Naive thymus-derived CD8-positive, alpha-beta T cell (primary cell): ENCODE measurements at places on chromosomes 6 and 20. TPM values are rescaled to one million over a fixed set of nuclear protein-coding genes. Genes with fewer than 3 reads are reported as not detected.

The SALL4 gene
- total RNA-seq = not detected

DNA sequence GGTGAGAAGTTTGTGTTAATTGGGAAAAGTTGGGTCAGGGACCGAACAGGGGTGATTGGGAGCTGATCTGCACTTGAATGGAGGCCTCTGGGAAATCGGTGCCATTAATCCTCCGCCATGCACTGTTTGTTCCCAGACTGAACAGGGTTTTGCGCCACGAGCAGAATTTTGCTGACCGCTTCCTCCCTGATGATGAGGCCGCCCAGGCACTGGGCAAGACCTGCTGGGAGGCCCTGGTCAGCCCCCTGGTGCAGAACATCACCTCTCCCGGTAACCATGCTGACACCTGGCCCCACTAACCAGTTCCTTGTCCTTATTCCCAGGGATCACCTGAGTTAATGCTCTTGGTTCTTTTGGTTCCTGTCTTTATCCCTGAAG lies 21.7 kb downstream of the CUL9 start:
- DNase-seq = no peak
- H3K36me3 ChIP-seq = peaks cover 14% of the 10 kb centered on the region
- H3K27ac ChIP-seq = no peak overlapping the region
- no peaks in the 10 kb centered on the region for H3K4me1 ChIP-seq

GRCh38 chr20:757506-757905 lies 10.8 kb downstream of the SLC52A3 start:
- H3K27ac ChIP-seq = no peak overlapping the region
- peaks cover 33% of the 10 kb centered on the region for H3K4me1 ChIP-seq
- H3K4me3 ChIP-seq = peak overlapping the region; percentile 71
- no peak for DNase-seq

The PARD6B gene
- 9.4 TPM for total RNA-seq

DNA sequence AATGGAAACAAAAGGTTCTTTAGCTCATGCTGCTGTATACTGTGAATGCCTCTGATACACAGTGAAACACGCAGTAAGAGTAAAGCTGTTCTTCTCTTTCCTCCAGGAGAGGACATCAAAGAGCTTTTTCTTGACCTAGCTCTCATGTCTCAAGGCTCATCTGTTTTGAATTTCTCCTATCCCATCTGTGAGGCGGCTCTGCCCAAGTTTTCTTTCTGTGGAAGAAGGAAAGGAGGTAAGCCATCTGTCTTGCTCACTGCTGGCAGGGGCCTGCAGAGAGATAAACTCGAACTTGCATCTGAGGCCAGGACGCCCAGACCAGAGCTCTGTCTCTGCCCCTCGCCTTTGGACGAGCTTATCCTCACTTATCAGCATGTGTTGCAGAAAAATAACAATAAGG lies 37.7 kb downstream of the LY86 start:
- no peak overlapping the region for H3K27ac ChIP-seq
- H3K4me3 ChIP-seq = no peak overlapping the region
- no peak for DNase-seq
- no peaks in the 10 kb centered on the region for H3K36me3 ChIP-seq
- peaks cover 5% of the 10 kb centered on the region for H3K4me1 ChIP-seq

DNA sequence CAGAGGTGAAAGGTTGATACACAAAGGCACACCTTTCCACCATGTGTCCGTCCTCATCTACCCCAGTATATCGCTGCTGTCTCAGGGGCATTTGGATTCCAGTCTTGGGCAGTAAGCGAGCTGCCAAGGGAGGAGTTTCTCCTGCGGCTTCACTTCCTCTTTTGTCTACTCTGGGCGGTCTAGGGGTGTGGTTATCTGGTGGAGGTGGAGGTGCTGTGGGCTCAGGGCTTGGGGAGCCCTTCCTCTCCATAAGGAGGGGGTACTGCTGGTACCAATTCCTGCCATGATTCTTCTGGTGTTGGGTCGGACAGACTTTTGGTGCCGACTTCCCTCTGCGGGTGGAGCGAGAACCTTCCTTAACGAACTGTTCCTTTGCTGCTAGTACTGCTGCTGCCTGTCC lies 31.9 kb upstream of the FABP7 start:
- H3K4me3 ChIP-seq = no peak overlapping the region
- no peaks in the 10 kb centered on the region for H3K27me3 ChIP-seq
- H3K36me3 ChIP-seq = no peaks in the 10 kb centered on the region
- DNase-seq = no peak
- H3K27ac ChIP-seq = peak overlapping the region; percentile 10

GRCh38 chr6:21679761-21680265 lies 86.3 kb downstream of the SOX4 start:
- no peak overlapping the region for H3K27ac ChIP-seq
- H3K36me3 ChIP-seq = no peaks in the 10 kb centered on the region
- H3K27me3 ChIP-seq = no peaks in the 10 kb centered on the region
- H3K4me3 ChIP-seq = no peak overlapping the region
- DNase-seq = no peak

GRCh38 chr6:166935353-166935752 lies 21.0 kb downstream of the RNASET2 start:
- H3K36me3 ChIP-seq = peaks cover 19% of the 10 kb centered on the region
- peaks cover 21% of the 10 kb centered on the region for H3K4me1 ChIP-seq
- no peak overlapping the region for H3K4me3 ChIP-seq

DNA sequence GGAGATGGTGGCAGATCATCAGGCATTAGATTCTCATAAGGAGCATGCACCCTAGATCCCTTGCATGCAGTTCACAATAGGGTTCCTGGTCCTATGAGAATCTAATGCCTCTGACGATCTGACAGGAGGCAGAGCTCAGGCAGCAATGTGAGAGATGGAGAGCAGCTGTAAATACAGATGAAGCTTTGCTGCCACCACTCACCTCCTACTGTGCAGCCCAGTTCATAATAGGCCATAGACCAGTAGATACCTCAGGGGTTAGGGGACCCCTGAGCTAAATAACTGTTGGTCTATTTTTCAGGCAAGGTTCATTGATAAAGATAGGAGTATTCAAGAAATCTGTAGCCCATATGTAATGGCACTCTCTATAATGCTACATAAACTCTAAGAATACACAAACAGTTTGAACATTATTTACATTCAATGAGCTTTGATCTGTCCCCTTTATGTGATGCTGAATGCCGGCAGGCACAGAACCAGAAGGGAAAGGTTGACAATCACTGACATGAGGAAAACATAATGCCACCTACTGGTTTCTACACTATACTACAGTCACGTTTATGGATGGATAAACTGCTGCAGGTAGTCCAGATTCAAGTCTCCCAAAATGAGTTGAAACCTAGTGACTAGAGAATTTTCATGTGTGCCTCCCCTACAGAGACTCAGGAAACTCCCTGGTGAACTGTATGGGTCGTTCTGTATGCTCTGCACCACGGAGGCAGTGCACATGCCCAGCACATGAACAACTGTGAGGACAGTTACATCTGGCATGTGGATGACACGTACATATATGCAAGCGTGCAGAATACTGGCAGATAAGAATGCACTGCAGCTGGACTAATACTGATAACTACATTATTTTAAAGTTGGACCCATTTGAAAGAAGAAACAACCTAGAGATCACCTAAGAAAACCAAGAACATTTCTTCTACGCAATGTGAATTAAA lies 72.0 kb downstream of the DST start:
- no peaks in the 10 kb centered on the region for H3K4me1 ChIP-seq
- DNase-seq = peak; percentile 29
- no peak overlapping the region for H3K4me3 ChIP-seq
- no peaks in the 10 kb centered on the region for H3K27me3 ChIP-seq
- H3K36me3 ChIP-seq = no peaks in the 10 kb centered on the region

- H3K36me3 ChIP-seq = no peaks in the 10 kb centered on the region
- H3K27me3 ChIP-seq = peaks cover 1% of the 10 kb centered on the region
- H3K27ac ChIP-seq = no peak overlapping the region
- H3K4me3 ChIP-seq = no peak overlapping the region
- no peak for DNase-seq
Measured at GRCh38 chr20:54106162-54106561, 35.8 kb upstream of the BCAS1 start.

The WFDC12 gene
- total RNA-seq = not detected

DNA sequence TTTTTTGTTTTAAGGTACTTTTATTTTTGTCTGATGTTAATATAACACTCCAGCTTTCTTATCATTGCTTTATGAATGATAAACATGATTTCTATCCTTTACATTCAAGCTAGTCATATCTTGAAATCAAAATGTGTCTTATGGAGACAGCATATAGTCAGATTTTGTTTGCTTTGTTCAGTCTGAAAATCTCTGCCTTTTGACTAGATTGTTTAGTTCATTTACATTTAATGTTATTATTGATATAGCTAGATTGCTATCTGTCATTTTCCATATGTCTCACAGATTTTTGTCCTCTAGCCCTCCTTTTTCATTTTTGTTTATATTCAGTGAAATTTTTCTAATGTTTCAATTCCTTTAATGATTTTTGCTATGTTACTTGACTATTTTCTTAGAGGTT lies 332.8 kb downstream of the SMOC2 start:
- H3K27me3 ChIP-seq = peaks cover 14% of the 10 kb centered on the region
- H3K4me3 ChIP-seq = no peak overlapping the region
- no peak for DNase-seq
- H3K27ac ChIP-seq = no peak overlapping the region
- no peaks in the 10 kb centered on the region for H3K4me1 ChIP-seq

- peaks cover 10% of the 10 kb centered on the region for H3K27me3 ChIP-seq
- H3K4me1 ChIP-seq = no peaks in the 10 kb centered on the region
- no peak overlapping the region for H3K27ac ChIP-seq
- DNase-seq = no peak
- peaks cover 15% of the 10 kb centered on the region for H3K36me3 ChIP-seq
Measured at GRCh38 chr20:23269954-23270353, 80.6 kb upstream of the NXT1 start.

The HRH3 gene
- not detected for total RNA-seq

DNA sequence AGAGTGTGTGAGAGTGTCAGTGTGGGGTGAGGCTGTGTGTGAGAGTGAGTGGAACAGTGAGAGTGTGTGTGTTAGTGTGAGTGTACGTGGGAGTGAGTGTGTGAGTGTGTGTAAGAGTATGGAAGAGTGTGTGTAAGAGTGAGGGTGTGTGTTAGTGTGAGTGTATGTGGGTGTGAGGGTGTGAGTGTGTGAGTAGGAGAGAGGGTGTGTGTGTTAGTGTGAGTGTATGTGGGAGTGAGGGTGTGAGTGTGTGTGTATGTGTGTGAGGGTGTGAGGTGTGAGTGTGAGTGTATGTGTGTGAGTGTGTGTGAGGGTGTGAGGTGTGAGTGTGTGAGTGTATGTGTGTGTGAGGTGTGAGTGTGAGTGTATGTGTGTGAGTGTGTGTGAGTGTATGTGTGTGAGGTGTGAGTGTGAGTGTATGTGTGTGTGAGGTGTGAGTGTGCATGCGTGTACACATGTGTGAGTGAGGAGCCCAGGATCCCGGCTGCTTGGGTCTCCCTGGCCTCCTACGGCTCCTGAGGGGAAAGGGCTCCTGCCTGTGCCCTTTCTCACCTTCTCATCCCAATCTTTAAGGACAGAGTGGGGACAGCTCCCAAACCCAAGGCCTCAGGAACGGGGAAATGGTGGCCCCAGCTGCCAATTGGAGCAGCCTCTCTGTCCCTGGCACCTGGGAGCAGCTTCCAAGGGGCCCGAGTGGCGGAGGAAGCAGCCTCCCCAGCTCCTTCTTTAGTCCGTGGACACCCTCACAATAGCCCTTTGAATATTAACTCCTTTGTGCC lies 100.2 kb downstream of the PSMB1 start:
- no peaks in the 10 kb centered on the region for H3K4me1 ChIP-seq
- no peak for DNase-seq
- H3K4me3 ChIP-seq = no peak overlapping the region
- H3K36me3 ChIP-seq = no peaks in the 10 kb centered on the region
- peak overlapping the region; percentile 77 for H3K27ac ChIP-seq
- no peaks in the 10 kb centered on the region for H3K27me3 ChIP-seq

DNA sequence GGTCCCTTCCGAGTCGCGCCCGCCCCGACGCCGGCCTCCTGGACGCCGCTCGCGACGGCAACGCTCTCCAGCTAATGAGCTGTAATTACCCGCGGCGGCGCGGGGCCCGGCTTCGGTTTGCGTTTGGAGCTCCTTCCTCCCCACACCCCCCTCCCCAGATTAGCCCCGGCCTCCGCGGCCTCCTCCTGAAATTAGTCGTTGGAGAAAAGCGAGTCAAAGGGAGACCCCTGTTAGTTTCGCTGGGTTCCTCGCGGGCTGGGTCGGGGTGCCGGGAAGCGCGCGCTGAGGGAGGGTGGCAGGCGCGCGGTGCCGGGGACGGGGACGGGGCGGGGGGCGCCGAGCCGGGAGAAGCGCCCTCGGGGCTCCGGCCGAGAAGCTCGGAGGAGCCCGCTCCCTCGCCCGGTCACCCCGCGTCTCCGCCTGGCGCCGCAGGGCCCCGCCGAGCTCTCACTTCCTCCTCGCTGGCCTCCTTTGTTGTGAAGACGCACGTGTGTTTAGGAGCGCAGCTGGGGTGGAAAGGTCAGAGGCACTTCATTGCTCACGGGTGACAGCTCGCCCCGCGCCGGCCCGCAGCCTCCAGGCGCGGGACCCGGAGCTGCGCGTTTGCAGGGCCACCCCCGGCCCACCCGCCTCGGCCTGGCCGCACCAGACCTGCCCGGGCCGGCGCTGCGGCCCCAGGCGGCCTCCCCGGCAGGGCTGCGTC lies 4.9 kb downstream of the FOXC1 start:
- H3K36me3 ChIP-seq = peaks cover 10% of the 10 kb centered on the region
- no peak for DNase-seq
- H3K4me3 ChIP-seq = no peak overlapping the region
- no peak overlapping the region for H3K27ac ChIP-seq

GRCh38 chr6:35926509-35927215 lies 5.8 kb upstream of the SRPK1 start:
- no peaks in the 10 kb centered on the region for H3K27me3 ChIP-seq
- H3K4me3 ChIP-seq = no peak overlapping the region
- no peaks in the 10 kb centered on the region for H3K36me3 ChIP-seq
- H3K4me1 ChIP-seq = peaks cover 3% of the 10 kb centered on the region
- no peak for DNase-seq

GRCh38 chr6:36488221-36488620 lies 45.4 kb downstream of the KCTD20 start:
- H3K27ac ChIP-seq = peak overlapping the region; percentile 55
- no peaks in the 10 kb centered on the region for H3K27me3 ChIP-seq
- H3K4me1 ChIP-seq = peaks cover 8% of the 10 kb centered on the region
- peaks cover 87% of the 10 kb centered on the region for H3K36me3 ChIP-seq
- no peak for DNase-seq
- no peak overlapping the region for H3K4me3 ChIP-seq

The EFCAB8 gene
- total RNA-seq = 2.2 TPM

The WFDC2 gene
- total RNA-seq = 0.73 TPM

DNA sequence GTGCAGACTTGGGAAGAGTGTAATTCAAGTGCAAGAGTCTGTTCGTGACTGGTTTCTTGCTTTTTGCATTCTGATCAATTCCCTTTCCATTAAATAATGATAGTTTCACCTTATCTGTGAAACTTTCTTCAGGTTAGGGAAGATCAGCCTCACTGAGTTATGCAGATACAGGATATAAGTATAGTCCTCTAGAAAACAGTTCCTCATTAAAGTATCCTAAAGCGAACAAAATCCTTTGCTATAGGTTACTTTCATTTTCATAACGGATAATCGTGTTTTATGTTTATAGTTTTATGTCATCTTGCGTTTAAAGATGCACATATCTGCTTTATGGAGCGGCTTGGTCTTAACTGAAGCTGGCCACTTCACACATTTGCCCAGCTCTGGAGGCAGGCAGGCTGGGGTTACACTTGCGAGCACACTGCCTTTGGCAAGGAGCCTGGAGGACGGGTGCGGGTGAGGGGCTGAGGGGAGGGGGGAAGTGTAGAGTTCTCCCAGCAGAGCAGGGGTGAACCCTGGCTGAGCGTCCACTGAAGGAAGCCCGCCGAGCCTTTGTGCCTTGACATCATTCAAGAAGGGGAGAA lies 123.5 kb upstream of the IFNGR1 start:
- H3K4me3 ChIP-seq = peak overlapping the region; percentile 87
- peaks cover 3% of the 10 kb centered on the region for H3K27me3 ChIP-seq
- no peak for DNase-seq
- no peaks in the 10 kb centered on the region for H3K36me3 ChIP-seq
- H3K4me1 ChIP-seq = peaks cover 1% of the 10 kb centered on the region
